ENCODE measurements at places on chromosomes 11 and 22. TPM values are rescaled to one million over a fixed set of nuclear protein-coding genes. Genes with fewer than 3 reads are reported as not detected.

Gene DEUP1
- not detected for total RNA-seq

GRCh38 chr11:32426819-32427615 is 8.3 kb downstream of the WT1 start:
- H3K36me3 ChIP-seq = no peaks in the 10 kb centered on the region
- DNase-seq = no peak
- H3K4me1 ChIP-seq = peaks cover 10% of the 10 kb centered on the region
- no peak overlapping the region for H3K27ac ChIP-seq

DNA sequence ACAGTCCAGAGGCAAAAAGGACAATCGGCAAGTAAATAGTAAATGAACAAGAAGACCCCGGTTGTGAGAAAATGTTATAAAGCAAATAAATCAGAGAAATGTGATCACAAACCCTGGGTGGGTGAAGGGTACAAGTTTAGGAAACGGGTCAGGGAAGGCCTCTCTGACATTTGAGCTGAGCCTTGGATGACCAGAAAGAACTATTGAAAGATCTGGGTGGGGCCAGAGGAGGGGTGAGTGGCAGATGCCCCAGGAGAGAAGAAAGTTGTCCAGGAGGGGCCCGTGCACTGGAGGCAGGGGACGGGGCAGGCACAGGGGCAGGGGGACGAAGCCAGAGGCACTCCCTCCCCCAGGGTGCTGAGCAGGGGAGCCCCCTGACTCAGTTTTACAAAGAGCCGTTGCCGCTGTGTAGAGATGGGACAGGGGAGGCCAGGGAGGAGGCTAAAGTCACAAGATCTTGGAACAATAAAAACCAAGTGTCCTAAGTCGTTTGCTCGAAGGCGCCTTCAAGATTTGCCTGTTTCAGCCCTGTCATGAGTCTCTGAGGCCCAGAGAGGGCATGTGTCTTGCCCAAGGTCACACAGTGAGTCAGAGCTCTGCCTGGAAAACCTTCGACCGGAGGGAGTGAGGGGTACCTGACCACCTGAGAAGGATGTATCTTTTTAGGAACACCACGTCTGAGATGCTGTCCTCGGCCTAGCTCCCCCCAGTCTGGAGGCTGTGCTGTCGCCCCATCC is 10.8 kb upstream of the PDGFB start:
- no peaks in the 10 kb centered on the region for H3K36me3 ChIP-seq
- H3K27ac ChIP-seq = peak overlapping the region; percentile 59
- peaks cover 34% of the 10 kb centered on the region for H3K4me1 ChIP-seq
- no peak overlapping the region for H3K4me3 ChIP-seq
- no peak for DNase-seq
- H3K27me3 ChIP-seq = no peaks in the 10 kb centered on the region

- no peaks in the 10 kb centered on the region for H3K4me1 ChIP-seq
- H3K27me3 ChIP-seq = no peaks in the 10 kb centered on the region
- H3K36me3 ChIP-seq = no peaks in the 10 kb centered on the region
- no peak overlapping the region for H3K4me3 ChIP-seq
These were observed 470.6 kb downstream of the NTM start for GRCh38 chr11:131841028-131841427.
